HT-29 (cell line): ENCODE measurements at places on chromosomes 3 and 15.
A peak's percentile ranks its signal among the peaks of the same experiment; 100 is the strongest.

- DNase-seq: no peak
These were observed 27.6 kb upstream of the MRPL3 start for GRCh38 chr3:131530388-131530787.

DNA sequence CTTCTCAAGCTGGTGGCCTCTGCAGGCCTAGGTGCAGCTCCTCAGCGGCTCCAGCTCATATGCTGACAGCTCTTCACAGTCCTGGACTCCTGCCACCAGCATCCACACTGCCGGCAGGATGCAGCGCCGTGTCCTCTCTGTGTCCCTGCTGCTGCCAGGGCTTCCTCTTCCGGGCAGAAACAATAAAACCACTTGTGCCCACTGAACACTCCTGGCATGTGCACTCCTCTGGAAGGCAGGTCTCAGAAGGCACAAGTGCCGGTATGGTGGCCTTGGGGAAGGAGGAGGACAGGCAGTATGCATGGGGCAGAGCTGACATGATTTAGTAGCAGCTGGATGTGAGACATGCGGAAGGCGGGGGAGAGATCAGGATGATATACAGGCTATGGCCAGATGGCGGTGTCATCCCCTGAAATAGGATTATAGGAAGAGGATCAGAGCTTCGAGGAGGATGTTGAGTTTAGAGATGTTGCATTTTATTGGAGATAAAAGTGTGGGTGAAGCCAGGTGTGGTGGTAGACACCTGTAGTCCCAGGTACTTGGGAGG, 7.5 kb upstream of the MAN2A2 start:
- DNase-seq: peak; percentile 51

GRCh38 chr3:157280786-157281185, 120.8 kb upstream of the CCNL1 start:
- no peak for DNase-seq

- peak; percentile 23 for DNase-seq
These were observed 1.0 kb downstream of the KLHL18 start for GRCh38 chr3:47283591-47284364.

DNA sequence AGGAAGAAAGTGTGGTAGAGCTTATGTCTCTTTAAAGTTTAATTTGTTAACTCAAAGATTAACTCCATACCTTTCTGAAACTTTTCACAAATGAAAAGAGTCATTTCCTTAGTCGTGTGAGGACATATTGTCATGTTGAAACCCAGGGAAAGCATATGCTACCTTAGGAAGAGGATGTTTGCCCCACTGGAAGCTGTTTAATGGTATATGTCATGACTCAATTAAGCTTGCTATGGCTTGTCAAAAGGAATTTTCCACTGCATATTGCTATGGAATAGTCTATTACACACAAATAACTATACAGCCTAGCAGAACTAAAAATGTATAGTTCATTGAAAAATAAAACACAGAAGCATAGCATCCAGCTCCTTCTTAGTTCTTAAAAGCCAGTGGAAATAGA, 69.9 kb downstream of the NSUN3 start:
- DNase-seq: no peak

- DNase-seq: no peak
These were observed 50.2 kb downstream of the RAD54L2 start for GRCh38 chr3:51588724-51589123.

DNA sequence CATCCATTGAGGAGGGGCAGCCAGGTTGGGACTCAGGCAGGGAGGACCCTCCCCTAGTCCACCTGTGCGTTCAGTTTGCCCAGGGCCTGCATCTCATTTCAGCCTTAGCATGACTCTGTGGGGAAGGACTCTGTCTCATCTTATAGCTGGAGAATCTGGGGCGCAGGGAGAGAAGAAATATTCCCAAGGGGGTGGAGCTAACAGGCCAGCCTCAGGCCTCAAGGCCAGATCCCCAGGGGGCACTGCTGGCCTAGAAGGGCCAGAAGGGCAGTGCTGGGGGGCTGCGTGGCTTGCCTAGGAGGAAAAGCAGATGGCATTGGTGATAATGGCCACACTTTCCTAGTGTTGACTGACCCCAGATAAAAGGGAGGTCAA, 10.9 kb downstream of the AMOTL2 start:
- DNase-seq: no peak

DNA sequence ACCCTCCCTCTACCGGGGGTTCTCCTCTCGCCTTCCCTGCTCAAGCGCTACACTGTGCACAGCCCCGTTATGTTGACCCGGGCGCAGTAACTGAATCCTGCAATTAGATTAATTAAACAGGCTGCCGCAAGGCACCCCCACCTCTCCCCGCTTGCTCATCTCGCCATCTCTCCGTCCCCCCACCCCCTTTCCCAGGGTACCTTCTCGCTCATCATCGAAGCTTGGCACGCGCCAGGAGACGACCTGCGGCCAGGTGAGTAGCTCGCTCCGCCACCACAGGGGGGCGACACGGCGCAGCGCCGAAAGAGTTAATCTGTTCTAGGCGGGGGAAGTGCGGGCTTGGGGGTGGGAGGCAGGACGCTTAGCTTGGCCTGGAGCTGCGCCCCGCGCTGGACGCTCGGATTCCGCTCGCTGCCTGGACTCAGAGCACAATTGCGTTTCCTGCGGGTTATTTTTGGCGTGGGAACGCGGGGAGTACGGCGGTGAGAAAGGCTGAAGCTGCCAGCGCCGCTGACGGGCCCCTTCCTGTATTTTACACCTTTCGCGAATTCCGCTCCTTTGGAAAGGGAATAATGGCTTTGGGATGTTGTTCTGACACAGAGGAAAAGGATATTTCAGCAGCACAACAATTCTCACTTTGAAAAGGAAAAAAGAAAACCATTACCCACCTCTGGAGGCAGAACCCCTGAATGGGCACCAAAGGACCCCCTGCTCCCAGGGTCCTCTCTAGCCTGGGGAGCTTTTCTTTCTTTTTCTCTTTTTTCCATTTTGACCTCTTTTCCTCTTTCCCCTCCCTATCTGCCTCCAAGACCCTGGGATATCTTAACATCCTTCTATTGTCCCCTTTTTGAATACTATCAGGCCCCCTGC, 1.5 kb downstream of the DLL4 start:
- peak; percentile 74 for DNase-seq

DNA sequence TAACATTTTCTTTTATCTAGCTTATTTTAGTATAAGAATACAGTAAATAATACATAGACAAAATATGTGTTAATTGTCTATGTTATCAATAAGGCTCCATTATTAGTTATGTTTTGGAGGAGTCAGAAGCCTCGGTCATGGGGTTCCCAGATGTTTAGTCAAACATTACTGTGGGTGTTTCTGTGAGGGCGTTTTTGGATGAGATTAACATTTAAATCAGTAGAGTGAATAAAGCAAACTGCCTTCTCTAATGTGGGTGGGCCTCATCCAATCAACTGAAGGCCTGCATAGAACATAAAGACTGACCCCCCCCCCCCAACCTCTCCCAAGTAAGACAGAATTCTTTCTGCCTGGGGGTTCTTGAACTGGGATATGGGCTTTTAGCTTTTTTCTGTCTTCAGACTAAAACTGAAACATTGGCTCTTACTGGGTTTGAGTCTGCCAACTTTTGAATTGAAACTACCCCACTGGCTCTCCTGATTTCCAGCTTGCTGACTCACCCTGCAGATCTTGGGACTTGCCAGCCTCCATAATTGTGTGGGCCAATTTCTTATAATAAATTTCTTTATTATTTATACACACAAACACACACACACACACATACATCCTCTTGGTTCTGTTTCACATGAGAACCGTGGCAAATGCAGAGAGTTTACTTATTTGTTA, 192.0 kb downstream of the TPRG1 start:
- no peak for DNase-seq

DNA sequence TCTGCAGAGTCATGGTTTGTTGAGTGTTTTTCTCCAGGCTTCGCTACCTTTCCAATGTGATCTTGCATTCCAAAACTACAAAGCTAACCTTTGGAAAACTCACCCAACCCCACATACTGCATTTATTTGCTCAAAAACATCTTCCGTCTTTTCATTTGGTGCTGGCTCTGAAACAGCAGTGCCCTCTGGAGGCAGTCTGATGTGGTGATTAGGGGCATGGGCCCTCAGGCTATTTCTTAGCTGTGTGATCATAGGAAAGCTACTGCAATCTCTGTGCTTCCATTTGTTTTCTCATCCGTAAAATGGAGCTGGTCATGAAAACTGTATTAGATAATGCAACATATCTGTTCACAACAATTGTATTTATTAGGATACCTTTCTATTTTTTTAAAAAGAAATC, 47.0 kb downstream of the MTHFS start:
- DNase-seq: peak; percentile 47

DNA sequence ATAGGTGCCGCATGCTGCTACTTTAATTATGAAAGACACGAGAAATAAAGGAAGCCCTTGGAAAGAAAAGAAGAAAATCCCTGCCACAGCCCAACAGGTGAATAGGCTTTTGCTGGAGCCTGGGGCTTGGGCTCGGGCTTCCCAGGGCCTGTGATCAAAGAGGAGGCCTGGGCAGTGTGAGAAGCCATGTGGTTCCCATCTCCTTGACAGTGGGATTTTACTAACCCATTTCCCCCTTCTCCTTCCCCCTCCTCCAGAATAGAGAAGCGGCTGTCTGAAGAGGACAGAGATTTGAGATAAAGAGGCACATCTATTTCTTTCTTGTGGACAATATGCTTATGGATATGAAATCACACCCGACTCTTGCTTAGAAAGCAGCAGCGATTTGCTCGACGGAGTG, 369.1 kb downstream of the MCTP2 start:
- DNase-seq: no peak

DNA sequence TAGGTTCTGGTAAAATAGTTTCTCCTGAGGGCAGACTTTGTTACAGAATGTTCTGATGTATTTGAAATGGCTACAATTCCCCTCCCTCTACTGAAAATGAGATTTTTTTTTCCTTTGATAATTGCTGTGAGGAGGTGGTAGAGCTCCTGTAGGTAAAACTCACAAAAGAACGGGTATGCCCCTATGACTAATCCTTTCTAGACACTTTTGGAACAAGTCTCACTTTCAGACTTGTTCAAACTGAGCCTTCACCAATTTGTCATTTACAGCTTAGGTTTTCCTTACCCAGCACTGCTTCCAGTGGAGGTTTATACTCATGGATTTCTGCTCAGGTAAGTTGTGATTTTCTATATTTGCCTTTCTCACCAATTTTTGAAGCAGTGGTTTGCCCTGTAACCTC, 115.6 kb downstream of the NLGN1 start:
- DNase-seq: no peak

GRCh38 chr3:37671926-37672325, 189.8 kb upstream of the CTDSPL start:
- no peak for DNase-seq

GRCh38 chr3:28050885-28051284, 190.5 kb upstream of the CMC1 start:
- DNase-seq: peak; percentile 58

GRCh38 chr3:38127611-38128302, 9.2 kb downstream of the ACAA1 start:
- no peak for DNase-seq

DNA sequence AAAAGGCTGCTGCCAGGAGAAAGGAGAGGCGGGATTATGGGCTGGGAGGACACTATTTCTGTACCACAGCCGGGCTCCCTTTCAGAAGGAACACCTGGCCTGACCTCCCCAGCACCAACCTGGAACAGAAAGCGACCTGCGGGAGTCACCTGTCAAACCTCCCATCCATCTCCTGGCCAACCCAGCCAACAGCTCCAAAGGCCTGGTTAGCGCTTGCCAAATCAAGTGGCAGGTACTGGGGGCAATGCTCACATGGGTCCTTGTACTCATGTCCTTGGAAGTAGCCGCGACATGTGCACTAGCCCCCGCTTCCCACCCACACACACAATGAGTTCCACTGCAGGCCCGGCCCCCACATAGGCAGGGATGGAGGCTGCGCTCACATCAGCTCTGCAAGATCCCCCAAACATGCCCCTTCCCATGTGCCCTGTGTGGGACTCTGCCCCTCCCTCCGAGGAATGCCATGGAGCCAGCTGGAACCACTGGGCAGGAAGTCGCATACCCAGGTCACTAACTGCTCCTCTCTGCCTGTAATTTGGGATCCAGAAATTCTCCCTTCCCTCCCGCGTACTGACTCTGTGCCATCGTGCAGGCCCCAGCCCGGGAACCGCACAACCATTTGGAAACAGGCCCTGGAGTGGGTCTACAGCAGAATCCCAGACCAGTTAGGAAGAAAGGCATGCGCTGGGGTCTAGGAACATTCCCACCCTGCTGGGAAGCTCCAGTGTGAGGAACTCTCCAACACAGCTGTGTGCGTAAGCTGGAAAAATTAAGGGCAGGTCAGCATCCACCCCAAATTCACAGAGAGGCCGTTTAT, 98.9 kb downstream of the LRIG1 start:
- DNase-seq: no peak

- DNase-seq: no peak
These were observed 63.4 kb downstream of the TPRG1 start for GRCh38 chr3:189235214-189235613.

- DNase-seq: no peak
These were observed 8.8 kb upstream of the LRCH3 start for GRCh38 chr3:197782230-197782629.

- DNase-seq: no peak
These were observed 4.5 kb upstream of the RPP25 start for GRCh38 chr15:74960995-74961588.

DNA sequence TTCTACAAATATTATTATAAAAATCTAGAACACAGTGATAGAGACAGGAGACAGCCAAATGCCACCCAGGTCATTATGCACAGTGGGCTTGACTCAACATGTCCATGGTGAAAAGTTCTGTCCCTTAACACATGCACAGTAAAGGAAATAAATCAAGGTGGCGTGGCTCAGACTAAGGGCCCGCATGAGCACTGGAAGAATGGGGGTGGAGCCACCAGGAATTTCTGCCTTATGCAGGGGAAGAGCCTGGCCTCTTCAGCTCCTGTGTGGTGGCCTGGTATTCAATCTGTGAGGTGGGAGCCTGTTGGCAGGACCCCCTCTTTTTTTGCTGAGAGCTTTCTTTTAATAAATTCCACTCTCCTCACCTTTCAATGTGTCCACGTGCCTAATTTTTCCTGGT, 17.2 kb upstream of the SPG21 start:
- no peak for DNase-seq

- peak; percentile 89 for DNase-seq
These were observed at the start of gene SEC22C for GRCh38 chr3:42581709-42582473. Gene SEC22C, minus strand, starts transcription at chr3:42581967. Its CDS starts 12,921 bp downstream, at chr3:42569046.

DNA sequence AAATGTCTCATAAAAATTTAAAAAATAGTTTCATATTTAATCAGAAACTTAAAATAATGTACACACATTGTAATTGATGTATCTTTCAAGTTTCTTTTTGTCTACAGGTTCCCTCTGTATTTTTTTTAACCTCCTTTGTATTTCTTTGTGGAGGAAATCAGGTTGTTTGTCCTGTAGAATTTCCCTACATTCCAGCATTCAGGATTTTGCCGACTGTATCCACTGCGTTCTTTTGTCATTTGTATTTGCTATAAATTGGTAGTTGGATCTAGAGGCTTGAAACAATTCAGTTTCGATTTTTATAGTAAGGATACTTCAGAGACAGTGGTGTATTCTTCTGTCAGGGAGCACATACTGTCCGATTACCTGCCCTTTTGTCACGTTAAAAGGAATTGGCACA, 367.2 kb downstream of the SOX2 start:
- DNase-seq: no peak

DNA sequence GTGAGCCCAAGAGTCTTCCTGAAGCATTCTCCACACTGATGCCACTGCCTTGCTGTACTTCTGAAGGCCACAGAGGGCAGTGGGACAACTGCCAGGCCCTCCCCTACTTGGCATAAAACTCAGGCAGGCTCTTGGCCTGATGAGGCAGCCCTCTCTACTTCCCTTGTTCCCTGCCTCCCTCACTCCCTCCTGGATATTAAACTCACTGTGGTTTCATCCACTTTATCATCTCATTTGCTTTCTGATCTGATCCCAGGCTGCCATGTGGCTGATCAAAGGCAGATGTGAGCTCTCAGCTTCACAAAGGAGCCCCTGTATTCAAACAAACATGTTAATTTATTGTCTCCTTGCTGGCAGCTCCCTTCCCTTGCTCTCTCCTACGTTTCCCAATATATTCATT, 533.5 kb downstream of the IGSF11 start:
- peak; percentile 55 for DNase-seq
